ENCODE measurements at places on chromosomes 16 and 17. TPM values are rescaled to one million over a fixed set of nuclear protein-coding genes. Genes with fewer than 3 reads are reported as not detected.

Gene CFAP119
- total RNA-seq, result 1.8 TPM

- no peaks in the 10 kb centered on the region for H3K4me1 ChIP-seq
- no peak overlapping the region for H3K4me3 ChIP-seq
- peaks cover 33% of the 10 kb centered on the region for H3K36me3 ChIP-seq
- H3K27ac ChIP-seq, result no peak overlapping the region
Measured at GRCh38 chr16:48291303-48291702, 44.0 kb upstream of the ABCC11 start.

DNA sequence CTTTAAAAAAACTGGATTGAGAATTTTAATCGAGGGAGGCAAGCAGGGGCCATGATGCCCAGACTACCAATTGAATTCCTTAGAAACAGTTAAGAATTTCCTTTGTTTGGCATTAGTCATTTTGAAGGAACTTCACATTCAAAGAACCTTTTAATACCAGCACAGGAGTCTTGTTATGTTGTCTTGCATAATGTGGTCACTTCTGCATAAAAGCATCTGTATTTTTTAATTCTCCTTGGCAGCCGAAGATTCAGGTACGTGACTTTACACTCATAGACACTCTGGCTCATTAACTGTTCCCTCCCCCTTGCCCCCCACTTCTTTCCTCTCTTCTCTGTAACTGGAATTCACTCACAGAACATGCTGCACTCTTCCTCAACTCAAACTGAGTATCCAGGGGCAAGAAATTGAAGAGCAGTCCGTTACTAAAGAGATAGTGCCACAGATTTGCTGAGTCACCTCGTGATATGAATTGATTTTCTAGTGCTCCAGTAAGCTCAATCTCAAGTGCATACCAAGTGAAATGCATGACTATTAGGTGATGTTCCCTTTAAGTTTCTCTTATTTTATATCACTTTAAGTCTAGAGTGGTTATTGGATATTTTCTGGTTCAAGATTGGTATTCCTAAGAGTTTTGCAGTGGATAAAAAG, 572.2 kb upstream of the SOX9 start:
- no peaks in the 10 kb centered on the region for H3K36me3 ChIP-seq
- no peak for DNase-seq
- H3K4me3 ChIP-seq, result no peak overlapping the region
- H3K27me3 ChIP-seq, result no peaks in the 10 kb centered on the region
- H3K4me1 ChIP-seq, result no peaks in the 10 kb centered on the region

DNA sequence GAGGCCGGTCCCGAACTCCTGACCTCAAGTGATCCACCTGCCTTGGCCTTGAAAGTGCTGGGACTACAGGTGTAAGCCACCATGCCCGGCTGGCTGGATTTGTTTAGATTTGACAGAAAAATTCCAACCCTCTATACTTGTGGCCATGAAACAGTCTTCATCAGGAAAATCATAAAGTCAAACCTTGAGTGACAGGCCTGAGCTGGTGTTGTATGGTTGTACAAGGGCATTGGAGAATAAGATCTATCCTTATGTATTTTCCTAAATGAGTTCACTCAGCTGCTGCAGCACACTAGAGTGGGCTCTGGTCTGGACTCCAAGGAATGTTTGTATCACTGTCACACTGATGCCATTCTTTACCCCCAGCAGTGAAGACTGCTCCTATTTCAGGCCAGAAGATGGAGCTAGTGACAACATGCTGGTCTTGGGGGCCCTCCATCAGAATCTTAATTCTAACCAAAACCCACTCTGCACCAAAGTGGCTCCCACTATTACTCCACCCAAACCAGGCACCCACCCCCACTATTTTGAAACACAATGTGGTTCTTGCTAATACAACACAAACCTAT, 27.4 kb downstream of the SNX11 start:
- no peak overlapping the region for H3K4me3 ChIP-seq
- no peaks in the 10 kb centered on the region for H3K36me3 ChIP-seq
- H3K4me1 ChIP-seq, result no peaks in the 10 kb centered on the region
- DNase-seq, result no peak
- no peaks in the 10 kb centered on the region for H3K27me3 ChIP-seq

- H3K27ac ChIP-seq, result no peak overlapping the region
- H3K4me1 ChIP-seq, result no peaks in the 10 kb centered on the region
- H3K4me3 ChIP-seq, result no peak overlapping the region
- no peak for DNase-seq
Measured at GRCh38 chr16:71794943-71795342, 13.7 kb downstream of the AP1G1 start.

Gene LDHD
- 2.3 TPM for total RNA-seq

- H3K4me1 ChIP-seq, result no peaks in the 10 kb centered on the region
- H3K4me3 ChIP-seq, result no peak overlapping the region
- no peak for DNase-seq
- H3K27ac ChIP-seq, result no peak overlapping the region
- H3K36me3 ChIP-seq, result peaks cover 20% of the 10 kb centered on the region
Measured at GRCh38 chr17:56884483-56885311, 29.2 kb downstream of the TRIM25 start.

- no peak overlapping the region for H3K4me3 ChIP-seq
- no peaks in the 10 kb centered on the region for H3K4me1 ChIP-seq
- no peak overlapping the region for H3K27ac ChIP-seq
- no peaks in the 10 kb centered on the region for H3K36me3 ChIP-seq
- H3K27me3 ChIP-seq, result peaks cover 5% of the 10 kb centered on the region
Measured at GRCh38 chr17:41061964-41062363, 2.0 kb upstream of the KRTAP2-3 start.

- DNase-seq, result peak; percentile 90
- peaks cover 65% of the 10 kb centered on the region for H3K4me1 ChIP-seq
- H3K27me3 ChIP-seq, result peaks cover 9% of the 10 kb centered on the region
- H3K4me3 ChIP-seq, result no peak overlapping the region
Measured at GRCh38 chr17:77322514-77323412, 182.0 kb downstream of the SEC14L1 start.

Gene TAT
- total RNA-seq, result 0.04 TPM
